NCI-H1092 (cell line): ENCODE measurements at places on chromosomes 12 and 14.

- DNase-seq: no peak
Observed at GRCh38 chr14:50350975-50351374, 38.9 kb downstream of the DMAC2L start.

DNA sequence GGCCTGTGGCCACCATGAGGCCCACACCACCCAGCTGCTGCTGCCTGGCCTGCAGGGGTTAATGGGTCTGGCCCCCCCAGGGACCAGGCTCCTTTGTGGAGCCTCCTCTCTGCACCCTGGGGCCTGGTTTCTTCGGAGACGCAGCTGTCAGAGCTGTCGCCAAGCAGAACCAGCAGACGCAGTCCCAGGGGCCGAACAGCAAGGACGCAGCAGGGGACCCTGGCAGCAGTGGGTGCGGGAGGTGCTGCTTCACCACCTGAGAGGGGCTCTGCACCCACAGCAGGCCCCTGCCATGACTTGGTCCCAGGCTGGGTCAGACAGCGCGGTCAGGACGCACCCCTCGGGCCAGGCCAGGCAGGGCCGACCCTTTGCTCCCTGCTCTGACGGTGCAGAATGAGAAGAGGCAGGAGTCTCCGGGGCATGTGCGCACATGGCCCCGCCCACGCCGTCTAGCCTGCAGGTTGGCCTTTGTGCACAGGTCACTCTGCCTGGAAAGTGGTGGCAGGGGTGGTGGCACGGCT lies 30.5 kb downstream of the JAG2 start:
- DNase-seq: no peak

- DNase-seq: no peak
Observed at GRCh38 chr12:25500651-25501050, 52.4 kb downstream of the LMNTD1 start.

- DNase-seq: no peak
Observed at GRCh38 chr14:106507354-106507753, 981.0 kb downstream of the TMEM121 start.

DNA sequence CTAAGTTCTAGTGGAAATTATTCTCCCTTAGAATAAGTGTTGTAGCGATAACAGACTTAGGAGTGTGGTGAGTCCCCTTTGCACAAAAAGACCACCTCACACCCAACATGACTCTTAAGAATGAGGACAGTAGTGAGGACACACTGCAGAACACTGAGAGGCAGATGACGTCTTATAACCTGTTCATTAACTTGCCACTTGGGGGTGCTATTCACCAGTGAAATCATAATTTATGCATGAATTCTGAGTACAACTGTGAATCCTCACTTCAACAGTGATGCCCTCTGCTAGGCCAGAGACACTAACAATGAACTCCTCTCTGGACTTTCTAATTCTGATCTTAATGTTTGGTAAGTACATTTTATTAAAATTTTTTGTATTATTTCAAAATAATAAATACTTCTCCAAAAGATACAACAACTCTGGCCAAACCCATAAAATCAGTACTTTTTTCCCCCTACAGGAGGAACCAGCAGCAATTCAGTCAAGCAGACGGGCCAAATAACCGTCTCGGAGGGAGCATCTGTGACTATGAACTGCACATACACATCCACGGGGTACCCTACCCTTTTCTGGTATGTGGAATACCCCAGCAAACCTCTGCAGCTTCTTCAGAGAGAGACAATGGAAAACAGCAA lies 274.7 kb downstream of the DAD1 start:
- DNase-seq: peak; percentile 40

- DNase-seq: no peak
Observed at GRCh38 chr12:117334855-117335587, 26.4 kb downstream of the NOS1 start.

DNA sequence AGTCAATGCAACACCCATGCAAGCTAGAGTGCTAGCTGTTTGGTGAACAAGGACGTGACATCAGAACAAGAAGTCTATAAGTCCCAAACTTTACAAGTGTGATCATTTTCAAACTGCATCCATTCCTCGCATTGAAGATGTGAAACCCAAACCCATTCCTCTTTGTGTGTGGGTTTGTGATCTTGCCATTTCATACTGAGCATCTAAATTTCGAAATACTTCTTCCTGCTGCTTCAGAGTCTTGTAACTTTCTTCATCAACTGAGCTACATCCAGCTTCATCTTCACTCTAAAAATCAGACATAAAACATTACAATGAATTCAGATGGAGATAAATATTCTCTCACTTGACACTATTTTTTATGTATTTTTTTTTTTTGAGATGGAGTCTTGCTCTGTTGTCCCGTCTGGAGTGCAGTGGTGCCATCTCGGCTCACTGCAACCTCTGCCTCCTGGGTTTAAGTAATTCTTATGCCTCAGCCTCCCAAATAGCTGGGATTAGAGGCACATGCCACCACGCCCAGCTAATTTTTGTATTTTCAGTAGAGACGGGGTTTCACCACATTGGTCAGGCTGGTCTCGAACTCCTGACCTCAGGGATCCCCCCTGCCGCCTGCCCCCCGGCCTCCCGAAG lies 4.8 kb upstream of the ZCCHC8 start:
- DNase-seq: no peak

DNA sequence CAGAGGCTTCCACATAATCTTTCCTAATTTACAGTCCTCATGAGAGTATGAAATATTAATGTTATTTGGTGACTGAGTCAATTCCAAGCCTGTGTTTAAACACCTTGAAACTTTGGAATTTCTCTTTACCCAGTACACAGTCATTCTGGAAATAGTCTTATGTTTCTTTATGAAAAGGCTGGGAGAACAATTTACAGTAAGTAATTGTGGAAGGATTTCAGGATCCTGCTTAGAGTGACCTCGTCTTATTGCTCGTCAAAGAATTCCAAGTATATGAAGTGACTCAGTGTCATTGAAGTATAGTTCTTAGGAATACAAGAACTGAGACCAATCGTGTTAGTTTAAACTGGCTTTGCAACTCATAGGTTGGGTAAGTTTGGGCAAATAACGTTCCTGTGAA lies 634.2 kb downstream of the SLC16A7 start:
- no peak for DNase-seq

DNA sequence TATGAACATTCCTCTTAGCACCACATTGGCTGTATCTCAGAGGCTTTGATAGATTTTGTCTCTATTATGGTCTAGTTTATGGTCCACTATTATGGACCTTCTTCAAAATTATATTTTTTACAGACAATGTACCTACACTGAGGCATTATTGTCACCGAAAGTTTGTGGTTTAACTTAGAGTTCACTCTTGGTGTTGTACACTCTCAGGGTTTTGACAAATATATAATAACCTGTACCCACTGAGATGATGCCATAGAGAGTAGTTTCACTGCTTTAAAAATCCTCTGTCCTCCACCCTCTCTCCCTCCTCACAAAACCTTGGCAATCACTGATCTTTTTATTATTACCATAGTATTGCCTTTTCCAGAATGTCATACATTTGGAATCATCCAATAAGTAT lies 528.2 kb downstream of the SLC6A15 start:
- DNase-seq: no peak

DNA sequence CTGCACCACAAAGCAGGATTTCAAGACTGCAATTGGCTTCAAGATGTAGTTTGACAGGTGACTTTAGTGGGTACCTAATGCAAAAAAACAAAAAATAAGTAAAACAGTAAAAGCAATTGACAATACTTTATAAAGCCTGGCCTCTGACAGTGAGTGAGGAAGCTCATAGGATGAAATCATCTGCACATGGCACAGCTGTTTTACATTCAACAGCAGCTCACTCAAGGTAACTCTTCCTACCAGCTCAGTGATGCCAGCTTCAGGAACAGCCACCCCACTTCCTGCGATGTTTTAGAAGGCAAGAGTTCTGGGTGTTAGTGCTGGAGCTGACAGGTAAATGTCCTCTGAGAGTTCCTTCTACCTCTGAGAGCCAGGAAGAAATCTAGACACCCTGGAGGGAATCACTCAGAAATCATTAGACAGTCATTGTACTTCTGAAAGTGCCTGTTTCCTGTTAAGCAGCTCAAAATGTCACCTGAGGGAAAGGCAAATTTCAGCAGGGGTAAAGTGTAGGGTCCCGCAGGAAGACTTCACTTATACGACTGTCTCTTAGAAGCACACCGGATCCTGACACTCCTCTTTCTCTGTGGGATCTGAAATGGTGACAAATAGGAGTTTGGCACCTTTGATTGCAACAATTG lies 99.9 kb downstream of the FOXN3 start:
- DNase-seq: no peak

DNA sequence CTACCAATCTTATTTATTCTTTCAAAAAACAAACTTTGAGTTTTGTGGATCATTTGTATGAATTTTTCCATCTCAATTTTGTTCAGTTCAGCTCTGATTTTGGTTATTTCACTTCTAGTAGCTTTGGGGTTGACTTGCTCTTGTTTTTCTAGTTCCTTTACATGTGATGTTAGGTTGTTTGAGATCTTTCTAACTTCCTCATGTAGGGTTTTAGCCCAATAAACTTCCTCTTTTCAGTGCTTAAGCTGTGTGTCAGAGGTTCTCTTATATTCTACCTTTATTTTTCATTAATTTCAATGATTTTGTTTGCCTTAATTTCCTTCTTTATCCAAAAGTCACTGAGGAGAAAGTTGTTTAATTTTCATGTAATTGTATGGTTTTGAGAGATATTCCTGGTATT lies 860.4 kb upstream of the FBXO33 start:
- no peak for DNase-seq

DNA sequence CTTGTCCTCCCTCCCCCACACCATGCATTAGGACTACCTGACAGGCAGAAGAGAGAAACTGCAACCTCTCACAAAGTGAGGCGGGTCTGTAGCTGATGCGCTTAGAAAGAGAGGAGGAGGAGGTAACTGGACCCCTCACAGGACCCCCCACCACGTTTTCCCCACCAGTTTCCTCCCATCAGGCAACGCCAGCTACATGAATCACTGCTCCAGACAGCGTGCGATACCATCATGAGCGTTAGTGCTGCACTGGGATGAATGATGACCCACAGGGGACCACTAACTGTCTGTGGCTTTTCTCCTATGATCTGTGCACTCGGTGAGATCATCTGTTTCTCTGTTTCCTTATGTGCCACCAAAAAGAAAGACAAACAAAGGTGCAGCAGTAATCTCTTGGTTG lies 77.7 kb downstream of the KCNK10 start:
- peak; percentile 52 for DNase-seq

DNA sequence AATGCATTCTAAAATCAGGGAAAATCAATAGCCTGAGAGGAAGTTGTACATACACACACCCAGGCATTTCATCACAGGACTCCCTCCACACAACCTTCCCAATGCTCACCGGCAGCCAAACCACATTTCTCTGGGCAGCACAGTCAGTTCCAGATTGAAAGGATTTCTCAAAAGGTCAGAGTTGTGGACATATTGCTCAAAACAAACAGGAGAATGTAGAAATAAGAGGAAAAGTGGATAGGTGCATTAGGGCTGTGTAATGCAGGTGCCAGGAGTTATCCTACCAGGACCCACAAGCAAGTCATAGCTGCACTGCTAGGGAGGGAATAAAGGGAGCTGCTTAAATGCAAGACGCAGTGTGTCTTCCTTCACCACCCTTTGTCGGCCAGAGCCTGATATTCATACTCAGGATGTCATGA lies 62.9 kb downstream of the GCH1 start:
- no peak for DNase-seq

DNA sequence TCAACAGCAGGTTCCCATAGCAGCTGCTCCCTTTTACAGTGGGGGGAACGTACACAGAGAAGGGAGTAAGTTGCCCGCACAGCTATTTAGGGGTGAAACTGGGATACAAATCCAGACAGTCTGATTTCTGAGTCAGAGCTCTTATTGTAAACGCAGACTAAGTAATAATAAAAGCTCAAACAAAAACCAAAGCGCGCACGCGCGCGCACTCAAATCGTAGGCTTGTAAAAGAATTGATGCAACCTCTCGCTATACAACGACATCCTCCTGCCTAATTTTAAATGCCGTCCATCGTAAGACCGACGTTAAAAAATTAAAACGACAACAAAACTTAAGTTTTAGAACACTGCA lies 747 bp upstream of the DACT1 start:
- no peak for DNase-seq

DNA sequence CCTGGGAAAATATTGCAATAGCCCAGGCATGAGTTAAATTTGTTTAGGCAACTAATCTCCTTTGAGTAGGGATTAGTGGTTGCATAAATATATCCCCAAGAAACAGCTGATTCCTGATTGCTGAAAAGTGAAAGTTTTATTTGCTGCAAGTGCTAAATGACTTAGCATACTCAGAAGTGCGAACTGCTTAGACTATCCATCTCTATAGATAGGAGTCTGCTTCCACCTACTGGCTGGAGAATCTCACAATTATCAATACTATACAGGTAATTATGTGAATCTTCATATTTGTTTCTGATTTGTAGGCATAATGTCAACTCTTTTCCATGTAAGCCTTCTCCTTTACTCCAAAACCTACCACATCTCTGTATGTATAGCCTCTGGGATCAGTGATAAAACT lies 12.0 kb upstream of the SLCO1B3 start:
- DNase-seq: no peak

DNA sequence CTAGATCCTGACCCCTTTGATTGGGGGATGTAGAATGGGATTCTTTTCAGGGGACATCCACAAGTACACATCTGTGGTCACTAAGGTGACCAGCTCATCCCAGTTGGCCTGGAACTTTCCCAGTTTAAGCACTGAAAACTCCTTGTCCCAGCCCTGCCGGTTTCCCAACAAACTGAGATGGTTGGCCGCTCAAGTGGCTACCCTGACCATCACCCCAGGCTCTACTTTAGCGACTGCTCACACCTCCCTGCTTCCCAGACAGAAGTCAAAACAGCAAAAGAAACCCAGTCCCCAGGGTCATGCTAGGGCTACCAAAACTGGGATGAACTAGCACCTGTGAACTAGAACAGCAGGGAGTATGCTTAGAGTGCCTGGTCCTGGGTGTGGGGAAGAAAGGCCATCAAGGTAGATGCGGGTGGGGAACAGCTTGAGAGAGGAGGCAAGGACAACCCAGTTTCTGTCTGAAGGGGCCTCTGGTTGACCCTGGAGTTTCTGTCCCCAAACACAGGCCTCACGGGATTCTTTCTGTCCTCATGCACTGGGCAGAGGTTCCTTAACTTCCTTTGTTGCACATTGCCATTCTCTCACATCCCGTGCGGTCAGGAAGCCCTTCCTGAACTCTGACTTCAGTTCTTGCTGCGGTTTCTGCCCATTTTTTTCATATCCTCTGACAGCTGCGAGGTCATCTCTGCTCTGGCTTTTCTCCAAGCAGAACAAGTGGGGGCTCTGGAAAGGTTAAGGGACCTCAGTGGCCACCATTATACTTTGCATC lies 1.6 kb downstream of the LTB4R start:
- DNase-seq: no peak

GRCh38 chr12:105590571-105590970 lies 260.1 kb downstream of the C12orf75 start:
- DNase-seq: no peak
